NCI-H187 treated with DMSO at 0.1 percent for 48 hours (cell line): ENCODE measurements at places on chromosomes 1 and 21.

DNA sequence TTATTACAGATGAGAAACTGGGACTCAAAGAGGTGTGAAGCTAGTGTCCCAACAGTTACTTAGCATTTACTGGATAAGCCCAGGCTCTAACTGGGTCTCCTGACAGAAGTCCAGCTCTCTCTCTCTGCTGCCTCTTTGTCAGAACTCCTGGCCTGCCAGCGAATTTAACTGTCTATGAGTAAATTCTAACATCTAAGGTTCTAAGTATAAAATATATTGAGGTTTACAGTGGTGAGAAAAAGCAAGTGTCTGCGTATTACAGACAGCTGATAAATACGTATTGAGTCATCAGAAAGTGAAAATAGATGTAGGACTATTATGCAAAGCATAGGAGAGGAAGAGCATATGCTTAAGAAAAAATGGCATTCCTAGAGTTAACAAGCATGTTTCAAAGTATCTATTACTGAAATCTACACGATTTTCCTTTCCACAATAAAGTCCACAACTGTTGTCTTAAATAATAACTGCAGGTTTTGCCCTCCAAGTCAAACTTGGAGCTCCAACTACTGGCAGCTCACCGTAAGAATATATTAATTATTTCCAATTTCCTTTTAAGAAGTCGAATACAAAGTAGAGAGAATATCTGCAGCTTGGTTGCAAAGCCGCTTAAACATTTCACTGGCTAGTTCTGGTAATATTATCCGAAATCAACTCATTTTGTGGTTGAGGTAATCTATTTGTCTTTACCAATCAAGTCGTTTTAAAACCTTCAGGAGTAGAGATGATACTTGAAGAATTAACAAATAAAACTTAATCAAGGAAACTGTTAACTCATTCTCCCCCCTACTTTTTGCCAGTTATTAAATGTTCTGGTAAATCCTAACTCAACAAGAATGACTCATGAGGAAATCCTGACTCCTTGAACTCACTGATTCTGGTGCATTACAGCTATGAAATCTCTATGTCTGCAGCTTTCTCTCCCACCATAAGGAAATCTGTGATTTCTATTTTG lies 1.4 kb upstream of the RGS2 start:
- no peak for DNase-seq

- no peak for DNase-seq
Measured at GRCh38 chr1:42765269-42765668, 1.6 kb downstream of the P3H1 start.

DNA sequence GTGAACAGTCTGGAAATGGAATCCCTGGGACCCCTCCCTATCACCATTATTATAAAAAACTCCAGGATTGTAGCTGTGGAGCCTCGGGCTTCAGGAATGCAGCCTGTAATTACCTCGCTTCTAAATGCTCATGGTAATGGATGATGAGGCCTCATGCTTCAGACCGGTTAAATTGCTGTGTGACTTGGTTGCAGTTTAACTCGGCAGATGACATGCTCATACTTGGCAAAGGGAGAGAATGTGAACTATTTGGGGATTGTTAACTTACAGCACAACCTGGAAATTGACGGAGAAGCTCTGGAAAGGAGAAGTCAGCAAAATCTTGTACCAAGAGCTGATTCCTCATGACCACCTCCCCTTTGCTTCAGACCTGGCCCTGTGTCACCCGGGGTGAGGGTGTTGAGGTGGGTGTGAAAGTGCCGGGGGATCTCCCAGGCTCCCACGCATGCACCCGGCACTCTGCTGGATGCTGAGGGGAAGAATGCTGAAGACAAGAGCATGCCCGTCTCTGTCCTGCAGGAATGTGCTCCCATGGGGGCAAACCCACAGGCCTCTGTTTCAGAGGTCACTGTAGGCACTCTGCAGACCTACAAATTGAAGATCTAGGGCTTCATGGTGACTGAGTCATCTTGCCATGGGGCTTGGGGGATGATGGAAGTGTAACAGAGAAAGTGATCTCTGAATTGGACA lies 364.8 kb downstream of the RPS6KC1 start:
- no peak for DNase-seq

DNA sequence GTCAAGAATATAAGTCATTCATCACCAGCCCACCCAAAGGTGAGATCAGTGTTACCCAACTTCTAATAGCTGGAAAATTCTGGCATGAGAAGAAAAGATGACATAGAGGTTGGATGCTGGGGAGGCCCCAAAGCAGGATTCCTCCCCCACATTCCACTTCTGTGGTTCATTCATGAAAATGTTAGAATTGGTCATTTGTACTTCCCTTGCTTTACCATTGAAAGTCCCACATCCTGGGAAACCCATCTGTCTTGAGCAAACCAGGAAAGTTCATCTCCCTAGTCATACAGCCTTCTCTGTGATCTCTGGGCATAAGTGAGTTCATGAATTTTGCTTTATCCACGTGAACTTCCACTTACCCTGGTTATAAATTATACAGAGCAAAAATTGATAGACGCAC lies 66.8 kb downstream of the SERINC2 start:
- no peak for DNase-seq

DNA sequence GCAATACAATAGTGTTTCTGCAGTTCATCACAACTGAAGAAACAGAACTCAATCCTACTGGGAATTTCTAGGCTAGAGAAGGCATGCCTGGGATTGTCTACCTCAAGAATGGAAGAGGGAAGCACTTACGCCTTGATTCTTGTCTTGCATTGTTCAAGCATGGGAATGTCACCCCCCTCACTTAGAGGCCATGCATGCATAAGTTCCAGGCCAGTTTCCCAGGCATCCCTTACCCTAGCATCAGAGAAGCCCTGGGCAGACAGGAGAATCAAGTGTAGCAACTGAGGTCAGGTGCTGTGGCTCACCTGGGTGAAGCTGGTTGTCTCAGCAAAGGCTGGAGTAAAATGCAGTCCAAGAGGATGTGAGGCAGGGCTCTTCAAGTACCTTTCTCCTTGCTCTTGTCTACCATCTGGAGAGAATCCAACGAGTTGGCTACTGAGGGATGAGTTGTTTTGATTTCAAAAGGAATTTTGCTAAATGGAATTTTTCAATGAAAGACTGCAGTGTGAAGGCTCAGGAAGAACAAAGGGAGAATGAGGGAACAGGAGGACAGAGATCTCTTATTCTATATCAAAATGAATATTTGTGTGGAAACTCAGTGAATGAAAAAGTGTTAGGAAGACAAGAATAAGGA lies 174.3 kb downstream of the NEK7 start:
- no peak for DNase-seq
